GM23338 (cell line): ENCODE measurements at places on chromosomes 12 and 14. TPM values are rescaled to one million over a fixed set of nuclear protein-coding genes. Genes with fewer than 3 reads are reported as not detected.

DNA sequence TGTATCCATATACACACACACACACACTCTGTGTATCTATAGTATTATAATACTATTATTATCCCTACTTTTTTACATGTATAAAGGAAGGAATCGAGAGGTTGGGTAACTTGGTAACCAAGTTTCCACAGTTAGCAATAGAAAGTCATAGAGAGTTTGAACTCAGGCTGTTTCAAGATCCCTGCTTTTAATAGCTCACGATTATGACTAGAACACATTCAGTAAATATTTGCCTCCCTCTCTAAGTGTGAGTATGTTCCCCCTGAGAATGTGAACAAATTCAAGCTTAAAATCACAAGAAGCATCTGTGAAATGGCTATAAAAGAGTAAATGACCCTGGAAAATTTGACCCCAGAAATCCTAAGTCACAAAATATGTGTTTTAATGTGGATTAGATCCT, 11.0 kb upstream of the REP15 start:
- no peak for DNase-seq

The NUMB gene
- total RNA-seq = 34.3 and 36.7 TPM in 2 replicates

GRCh38 chr14:48274826-48275225, 599.4 kb upstream of the MDGA2 start:
- no peak for DNase-seq

GRCh38 chr14:90060312-90060964, 1.4 kb upstream of the KCNK13 start:
- DNase-seq = peak; percentile 87

- DNase-seq = peak; percentile 82
These were observed 16.4 kb downstream of the ACVRL1 start for GRCh38 chr12:51923506-51924365.

- DNase-seq = peak; percentile 27
These were observed 80.3 kb upstream of the TMEM132D start for GRCh38 chr12:129984106-129984505.

GRCh38 chr14:20376071-20376588, 32.7 kb downstream of the PARP2 start:
- no peak for DNase-seq
